Effector memory CD8-positive, alpha-beta T cell (primary cell): ENCODE measurements at places on chromosomes 5 and 9.

DNA sequence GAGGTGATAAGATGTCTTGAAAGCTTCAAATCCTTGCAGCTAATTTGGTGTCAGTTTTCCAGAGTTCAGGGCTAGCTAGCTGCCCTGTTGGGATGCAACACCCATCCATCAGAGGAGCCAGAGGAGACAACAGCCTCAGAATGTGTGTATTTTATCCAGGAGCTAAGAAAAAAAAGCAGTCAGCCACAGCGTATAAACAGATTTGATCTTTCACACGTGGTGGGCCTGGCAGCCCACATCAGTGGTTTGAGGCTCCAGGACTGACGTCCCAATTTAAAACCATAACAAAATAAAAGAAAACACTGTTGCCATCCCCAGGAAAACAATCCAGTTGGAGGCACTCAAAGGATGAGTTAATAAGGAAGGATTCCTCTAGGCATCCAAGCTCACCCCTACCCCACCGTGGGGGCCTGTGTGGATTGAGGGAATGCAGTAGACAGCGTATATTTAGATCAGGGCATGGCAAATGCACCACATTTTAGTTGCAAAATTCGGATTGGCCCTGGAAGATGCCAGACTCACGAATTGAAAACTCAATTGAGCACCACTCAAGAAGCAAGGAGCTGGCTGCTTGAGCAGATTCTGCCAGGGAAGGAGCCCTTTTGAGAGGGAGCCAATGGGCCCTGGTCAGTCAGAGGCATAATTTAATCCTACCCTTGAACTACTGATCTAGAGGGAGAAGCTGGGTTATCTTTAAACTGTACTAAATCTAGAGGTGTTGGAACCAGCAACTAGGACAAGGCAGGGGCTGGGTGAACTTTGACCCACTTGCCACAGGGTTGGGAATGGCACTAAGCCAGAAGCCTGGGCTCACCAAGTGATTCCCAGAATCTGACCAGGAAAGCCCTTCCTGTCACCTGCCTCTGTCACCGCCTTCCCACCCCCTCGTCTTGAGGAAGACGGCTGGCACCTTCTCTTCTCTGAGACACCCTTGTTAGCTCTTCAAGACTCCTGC, 17.5 kb downstream of the ADRA1B start:
- peak; percentile 43 for DNase-seq

GRCh38 chr9:136155576-136155975, 36.9 kb upstream of the TMEM250 start:
- no peak for DNase-seq

GRCh38 chr5:170112876-170113521, 7.3 kb downstream of the FOXI1 start:
- no peak for DNase-seq

DNA sequence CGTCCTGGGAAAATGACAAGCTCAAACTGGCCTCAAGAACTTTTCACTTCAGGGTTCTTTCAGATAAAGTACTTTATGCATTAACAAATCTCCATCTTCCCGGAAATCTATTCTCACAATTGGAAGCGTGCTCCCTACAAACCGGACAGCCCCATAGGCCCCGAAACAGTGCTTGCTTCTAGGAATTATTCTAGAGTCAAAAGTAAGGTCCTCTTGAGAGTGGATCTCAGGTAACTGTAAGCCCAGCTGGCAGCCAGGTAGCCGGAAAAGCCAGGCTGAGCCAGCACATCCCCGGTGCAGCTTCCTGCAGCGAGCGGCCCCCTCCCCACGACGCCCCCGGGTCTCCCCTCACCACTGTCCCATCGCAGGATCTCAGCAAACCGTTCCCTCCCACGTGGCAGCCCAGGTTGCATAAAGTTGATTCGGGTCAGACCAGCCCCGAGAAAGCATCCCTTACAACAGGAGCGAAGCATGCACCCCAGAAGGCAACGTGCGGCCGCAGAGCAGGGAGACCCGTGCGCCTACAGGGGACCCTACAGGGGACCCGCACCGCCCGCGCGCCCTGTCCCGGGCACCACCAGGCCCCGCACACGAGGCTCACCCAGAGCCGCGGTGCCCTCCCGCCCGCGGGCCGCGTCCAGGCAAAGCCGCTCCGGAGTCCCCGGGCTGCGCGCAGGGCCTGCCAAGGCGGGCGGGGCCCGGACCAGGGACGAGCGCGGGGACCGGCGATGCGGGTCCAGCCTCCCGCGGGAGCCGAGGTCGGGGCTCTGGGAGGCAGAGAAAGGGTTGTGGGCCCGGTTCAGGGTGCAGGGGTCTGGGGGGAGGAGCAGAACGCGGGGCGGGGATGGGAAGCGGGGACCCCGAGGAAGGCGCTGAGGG, 920 bp downstream of the LPCAT1 start:
- no peak for DNase-seq

DNA sequence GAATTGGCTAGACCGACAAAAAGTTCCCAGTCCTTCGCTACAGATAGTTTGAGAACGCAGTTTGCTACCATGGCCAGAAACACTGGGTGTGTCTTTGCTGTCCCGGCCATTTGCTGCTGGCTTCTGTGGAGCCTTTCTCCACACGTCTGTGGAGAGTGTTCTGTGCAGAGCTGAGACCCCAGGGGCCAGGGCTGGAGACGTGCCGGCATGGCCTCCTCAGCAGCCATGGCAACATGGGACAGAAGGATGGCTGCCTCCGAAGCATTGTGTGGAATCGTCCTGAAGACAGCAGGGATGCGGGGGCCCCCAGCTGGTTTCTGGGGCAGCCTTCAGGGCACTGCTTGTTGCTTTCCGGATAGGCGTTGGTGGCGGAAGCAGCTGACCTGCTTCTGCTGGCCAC, 142.8 kb downstream of the GADD45G start:
- no peak for DNase-seq

GRCh38 chr9:131438190-131438589, 44.3 kb downstream of the PRRC2B start:
- no peak for DNase-seq

GRCh38 chr5:135234666-135235401, 164.2 kb downstream of the MACROH2A1 start:
- no peak for DNase-seq

GRCh38 chr5:176664886-176665285, 17.6 kb downstream of the TSPAN17 start:
- DNase-seq = no peak

GRCh38 chr9:95770653-95771131, 104.8 kb upstream of the ERCC6L2 start:
- DNase-seq = no peak

DNA sequence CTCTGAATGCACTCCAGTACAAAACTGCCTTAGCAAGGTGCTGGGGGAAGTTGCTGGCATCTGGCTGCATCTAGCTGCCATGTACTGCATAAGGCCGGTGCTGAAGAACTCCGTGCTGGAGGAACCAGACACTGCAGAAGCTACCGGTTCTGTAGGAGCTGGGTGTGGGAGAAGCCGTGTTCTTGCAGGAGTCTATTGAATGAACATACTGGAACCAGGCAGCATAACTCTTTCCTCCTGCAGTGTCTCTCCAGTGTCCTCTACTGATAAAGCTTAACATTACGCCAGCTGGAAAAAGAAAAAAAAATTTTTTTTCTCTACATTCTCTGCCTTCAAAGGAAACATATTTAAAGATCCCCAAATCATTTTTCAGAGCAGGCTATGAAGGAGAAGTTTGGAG, 38.5 kb downstream of the VPS13A start:
- DNase-seq = no peak

GRCh38 chr5:115430374-115430773, 114.2 kb downstream of the FEM1C start:
- DNase-seq = no peak

GRCh38 chr5:456351-457194, 13.6 kb downstream of the EXOC3 start:
- no peak for DNase-seq

- DNase-seq = no peak
Observed at GRCh38 chr9:98851730-98852459, 44.4 kb downstream of the GALNT12 start.

- no peak for DNase-seq
Observed at GRCh38 chr5:178774866-178775539, 44.5 kb upstream of the ZNF354A start.

DNA sequence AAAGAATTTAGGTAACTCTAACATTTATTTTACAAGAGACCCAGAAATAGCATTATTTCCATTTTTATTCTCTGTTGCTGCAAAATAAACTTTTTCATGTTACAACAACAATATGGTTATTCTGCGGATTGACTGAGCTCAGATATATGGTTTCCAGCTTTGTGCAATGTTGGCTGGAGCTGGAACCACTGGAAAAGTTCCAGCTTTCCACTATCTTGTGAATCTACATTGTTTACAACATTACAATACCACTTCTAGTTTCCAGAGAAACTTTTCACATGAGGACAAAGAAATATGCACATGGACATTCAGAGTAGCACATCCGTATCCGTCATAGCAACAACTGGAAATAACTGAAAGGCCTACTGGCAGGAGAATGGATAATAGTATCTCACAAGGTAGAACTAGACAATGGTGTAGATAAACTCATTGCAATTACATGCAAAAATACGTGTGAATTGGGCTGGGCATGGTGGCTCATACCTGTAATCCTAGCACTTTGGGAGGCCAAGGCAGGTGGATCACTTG, 436.1 kb upstream of the ADAMTS16 start:
- DNase-seq = no peak

GRCh38 chr9:128715436-128715750, 8.5 kb downstream of the ZDHHC12 start:
- DNase-seq = no peak

DNA sequence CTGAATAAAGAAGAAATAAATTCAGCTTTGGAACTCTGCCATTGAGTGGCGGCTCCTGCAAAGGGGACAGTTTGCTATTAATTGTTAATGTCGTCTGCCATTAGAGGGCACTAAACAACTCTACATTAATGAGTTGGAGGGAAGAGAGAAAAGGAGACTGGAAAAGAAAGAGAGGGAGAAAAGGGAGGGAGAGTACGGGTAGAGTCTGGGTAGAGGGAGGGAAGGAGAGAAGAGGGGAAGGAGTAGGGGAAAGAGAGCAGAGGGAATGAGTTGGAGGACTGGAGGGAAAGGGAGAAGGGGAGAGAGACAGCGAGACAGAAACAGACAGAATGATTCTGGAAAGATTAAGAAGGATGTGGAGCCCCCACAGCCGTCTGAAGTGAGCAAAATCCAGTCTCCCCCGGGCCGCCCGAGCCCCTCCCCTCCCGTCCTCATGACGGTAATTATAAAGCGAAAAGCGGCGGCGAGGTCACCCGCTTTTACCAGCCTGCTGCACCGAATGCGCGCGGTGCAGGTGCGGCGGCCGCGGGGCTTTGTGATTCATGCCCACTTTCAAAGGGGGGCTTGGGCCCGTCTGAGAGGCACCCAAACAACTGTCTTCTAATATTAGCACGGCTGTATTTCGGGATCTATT, 1.9 kb upstream of the FST start:
- no peak for DNase-seq

DNA sequence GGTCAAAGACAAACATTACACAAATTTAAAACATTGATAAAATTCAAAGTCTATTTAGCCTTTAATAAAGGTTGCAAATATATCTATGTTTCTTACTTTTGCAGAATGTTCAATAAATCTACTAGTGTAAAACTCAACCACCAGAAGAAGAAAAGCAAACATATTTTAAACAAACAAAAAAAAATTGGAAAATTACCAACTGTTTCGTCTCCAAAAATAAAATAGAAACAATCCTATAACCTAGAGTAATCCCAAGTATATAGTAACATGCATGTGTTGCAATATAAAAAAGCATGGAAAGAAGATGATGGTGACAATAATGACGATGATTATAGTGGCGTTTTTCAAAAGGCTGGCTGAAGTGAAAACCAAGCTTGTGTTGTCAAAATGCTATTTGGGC, 86.0 kb upstream of the PAPPA start:
- no peak for DNase-seq
